ENCODE measurements at places on chromosomes 1 and 21.

DNA sequence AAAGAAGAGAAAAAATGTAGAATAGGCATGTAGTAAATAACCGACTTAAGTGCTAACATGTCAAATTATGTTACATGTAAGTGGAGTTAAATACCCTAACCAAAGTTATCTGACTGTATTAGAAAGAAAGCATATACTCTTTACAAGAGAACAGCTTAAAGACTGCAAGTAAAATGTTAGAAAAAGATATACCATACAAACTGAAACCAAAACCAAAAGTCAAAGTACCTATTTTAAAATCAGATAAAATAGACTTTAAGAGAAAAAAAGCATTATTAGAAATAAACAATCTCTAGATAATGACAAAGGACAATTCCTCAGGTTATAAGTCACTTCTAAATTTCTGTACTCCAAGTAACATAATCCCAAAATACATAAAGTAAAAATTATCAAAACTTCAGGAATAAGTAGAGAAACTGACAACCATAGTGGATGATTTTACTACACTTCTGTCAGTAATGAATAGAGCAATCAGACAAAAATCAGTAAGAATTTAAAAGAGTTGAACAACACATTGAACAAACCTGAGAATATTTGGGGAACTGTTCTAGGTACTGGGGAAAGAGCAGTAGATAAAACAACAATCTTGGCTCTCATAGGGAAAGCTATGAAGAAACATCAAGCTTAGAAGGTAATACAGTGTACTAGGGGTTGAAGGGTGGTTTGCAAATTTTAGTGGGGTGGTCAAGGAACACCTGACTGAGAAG, 127.3 kb downstream of the TBX19 start:
- no peak for DNase-seq

DNA sequence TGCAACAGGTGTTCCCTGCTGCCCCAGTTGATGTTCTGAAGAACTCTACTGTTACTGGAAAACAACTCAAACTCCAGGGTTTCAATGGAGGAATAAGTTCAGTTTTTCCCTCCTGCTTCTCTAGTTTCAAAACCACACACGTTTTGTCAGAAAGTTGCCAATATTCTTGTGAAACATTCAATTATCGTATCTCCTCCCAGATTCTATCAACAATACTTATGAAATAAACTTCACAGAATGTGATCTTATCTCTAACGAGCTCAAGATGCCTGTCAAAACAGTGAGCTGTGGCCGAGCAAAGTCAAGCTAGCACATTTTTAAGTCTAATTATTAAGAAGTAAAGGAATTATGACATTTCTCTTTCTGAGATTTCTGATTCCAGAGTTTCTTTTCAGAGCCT, 4.7 kb downstream of the OR2B11 start:
- no peak for DNase-seq

GRCh38 chr1:22609291-22609690, 27.1 kb upstream of the C1QA start:
- DNase-seq, result no peak

DNA sequence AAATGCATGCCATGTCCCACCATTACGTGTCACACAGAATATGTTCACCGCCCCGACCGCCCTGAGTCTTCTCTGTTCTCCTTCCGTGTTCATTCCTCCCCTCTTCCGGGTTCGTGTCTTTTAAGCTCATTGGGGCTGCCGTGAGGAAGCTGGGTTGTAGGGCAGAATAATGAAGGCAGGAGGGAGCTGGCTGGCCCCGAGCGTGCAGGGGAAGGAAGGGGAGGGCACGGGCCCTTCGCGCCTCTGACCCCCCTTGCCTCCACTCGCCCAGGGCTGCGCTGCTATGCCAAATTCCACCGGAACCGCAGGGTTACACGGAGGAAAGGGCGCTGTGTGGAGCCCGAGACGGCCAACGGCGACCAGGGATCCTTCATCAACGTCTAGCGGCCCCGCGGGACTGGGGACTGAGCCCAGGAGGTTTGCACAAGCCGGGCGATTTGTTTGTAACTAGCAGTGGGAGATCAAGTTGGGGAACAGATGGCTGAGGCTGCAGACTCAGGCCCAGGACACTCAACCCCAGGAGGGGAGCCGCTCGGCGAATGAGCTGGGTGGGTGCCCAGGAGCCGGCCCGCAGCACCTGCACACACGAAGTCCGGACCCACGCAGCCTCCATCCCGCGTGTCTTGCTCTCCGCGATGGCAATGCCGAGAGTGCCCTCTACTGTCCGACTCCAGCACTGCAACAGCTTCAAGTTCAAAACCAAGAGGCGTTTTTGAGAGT, 16.5 kb upstream of the AGTRAP start:
- DNase-seq, result peak; percentile 93

DNA sequence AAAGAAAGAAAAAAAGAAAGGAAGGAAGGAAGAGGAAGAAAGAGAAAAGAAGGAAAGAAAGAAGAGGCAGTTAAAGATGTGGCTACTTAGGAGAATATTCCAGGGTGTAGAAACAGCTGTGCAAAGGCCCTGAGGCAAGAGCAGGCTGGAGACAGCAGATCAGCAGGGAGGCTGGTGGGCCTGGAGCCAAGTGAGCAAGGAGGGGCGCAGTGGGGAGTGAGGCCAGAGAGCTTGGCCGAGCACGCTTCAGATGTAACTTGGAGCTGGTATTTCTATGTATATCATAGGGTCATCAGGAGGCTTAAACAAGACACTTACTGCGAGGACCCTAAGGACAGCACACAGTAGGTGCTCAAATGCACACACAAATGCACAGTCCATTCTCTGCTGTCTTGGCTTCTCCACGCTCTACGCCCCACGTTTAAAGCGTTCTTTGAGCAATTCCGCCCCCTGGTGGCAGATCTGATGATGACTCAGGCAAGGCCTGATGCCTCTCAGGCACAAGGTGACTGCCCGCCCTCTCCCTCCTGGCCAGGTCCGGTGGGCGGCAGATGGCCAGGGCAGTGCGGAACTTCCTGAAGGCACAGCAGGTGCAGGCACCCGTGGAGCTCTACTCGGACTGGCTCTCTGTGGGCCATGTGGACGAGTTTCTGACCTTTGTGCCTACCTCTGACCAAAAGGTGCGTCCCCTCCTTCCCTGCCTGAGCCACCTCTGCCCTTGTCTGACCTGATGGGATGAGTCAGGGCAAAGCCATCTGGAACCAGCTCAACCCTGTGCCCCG, 11.9 kb upstream of the PADI3 start:
- peak; percentile 98 for DNase-seq

GRCh38 chr1:11661103-11661502, 2.9 kb upstream of the FBXO6 start:
- no peak for DNase-seq

GRCh38 chr1:31579374-31579773, 3.1 kb downstream of the TINAGL1 start:
- no peak for DNase-seq

GRCh38 chr1:81406292-81406999, 394.3 kb upstream of the ADGRL2 start:
- no peak for DNase-seq

- DNase-seq, result no peak
Measured at GRCh38 chr1:97091263-97091662, 369.7 kb downstream of the PTBP2 start.

GRCh38 chr1:161111527-161111926, 6.3 kb downstream of the PFDN2 start:
- no peak for DNase-seq

- no peak for DNase-seq
Measured at GRCh38 chr1:57162607-57163261, 196.9 kb upstream of the C8B start.

GRCh38 chr1:156102633-156103511, 11.6 kb upstream of the LMNA start:
- no peak for DNase-seq

DNA sequence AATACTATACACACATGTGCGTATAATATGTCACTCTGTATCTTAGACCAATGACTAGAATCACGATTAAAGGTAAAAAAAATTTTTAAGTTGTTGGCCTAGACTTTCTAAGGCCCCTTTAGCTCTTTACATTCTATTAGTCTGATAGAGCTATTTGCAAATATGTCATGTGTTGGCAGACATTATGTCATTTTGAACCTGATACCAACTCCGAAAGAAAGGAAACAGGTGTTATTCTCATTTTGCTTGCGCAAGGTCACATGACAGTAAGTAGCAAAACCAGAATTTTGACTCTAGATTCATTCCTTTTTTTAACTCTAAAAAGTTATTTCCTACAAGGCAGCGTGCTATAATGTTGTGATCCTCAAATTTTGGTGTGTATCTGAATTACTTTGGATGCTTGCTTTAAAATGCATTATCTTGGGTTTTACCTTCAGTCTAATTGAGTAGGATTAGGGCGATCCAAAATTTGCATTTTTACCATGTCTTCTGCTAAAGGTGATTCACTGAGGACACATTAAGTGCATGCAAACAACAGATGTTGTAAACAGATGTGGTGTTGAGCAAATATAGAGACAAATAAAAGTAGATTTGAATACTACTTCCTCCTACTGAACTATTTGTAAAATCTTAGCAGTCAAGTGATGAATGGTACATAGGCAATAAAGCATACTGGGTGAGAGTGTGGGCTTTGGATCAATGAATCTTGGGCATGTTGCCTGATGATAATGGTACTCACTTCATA, 63.5 kb upstream of the KIAA1614 start:
- no peak for DNase-seq

DNA sequence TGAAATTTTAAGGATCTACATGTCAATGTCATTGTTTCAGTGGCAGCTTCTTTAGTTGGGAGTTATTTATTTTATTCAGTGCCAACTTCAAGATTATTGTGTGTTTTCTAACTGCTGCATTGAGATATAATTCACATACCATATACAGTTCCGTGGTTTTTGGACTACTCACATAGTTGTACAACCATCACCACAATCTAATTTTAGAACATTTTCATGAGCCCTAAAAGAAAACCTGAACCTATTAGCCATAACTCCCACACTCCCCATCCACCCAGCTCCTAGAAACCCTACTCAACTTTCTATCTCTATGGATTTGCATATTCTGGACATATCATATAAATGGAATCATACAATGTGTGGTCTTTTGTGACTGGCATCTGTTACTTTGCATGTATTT, 220.0 kb downstream of the LRRC40 start:
- DNase-seq, result no peak

DNA sequence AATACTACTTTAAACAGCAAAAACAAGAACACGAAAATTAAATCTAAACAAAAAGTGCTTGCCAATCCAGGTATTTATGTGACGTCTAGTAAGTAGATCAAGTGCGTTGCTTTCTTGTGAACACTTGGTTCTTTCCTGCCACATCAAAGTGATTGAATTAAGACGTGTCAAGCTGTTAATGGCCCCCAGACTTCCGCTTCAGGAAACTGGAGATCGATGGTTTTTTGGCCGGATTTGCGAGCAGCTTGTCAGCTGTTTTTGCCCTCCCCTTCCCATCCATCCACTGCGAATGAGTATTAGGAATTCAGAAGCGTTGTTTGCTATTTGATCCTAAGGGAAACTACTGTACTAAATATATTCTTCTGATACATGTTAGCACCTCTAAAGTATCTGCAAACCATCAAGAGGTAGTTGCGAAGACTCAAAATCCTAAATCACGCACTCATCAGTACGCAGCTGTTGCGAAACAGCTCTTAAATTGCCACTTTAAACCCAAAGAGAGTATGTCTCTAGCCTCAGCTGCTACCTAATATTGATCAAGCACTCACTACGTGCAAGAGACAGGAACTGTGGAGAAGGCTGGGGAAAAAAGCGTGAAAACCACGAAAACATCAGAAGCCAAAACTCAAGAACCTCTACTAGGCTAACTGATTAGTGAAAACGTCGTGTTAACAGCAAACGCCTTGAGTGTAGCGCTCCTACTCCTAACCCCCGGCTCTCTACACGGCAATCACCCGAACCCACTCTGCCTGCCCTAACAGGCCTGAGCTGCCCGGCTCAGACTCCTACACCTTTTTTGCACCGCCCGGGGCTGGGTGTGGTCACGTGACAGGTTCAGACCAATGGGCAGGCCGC, 473 bp upstream of the BRDT start:
- no peak for DNase-seq

DNA sequence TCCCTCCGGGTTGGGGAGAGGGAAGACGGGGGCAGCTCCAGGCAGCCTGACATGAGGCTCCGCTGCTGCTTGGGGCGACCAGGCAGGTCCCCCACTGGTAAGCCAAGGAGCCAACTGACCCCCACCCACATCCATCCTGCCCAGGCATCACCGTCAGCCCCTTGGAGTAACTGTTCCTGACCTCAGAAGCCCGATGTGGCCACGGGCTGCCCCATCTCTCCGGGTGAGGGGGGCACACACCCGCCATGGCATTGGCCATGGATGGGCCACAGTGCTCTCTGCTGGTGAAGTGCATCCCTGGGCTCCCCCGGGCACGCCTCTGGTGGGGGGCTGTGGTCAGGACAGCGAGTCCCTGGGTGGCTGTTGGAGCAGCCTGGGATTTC, 100.0 kb downstream of the CRYAA start:
- no peak for DNase-seq
